ENCODE measurements at places on chromosomes 4 and X.

DNA sequence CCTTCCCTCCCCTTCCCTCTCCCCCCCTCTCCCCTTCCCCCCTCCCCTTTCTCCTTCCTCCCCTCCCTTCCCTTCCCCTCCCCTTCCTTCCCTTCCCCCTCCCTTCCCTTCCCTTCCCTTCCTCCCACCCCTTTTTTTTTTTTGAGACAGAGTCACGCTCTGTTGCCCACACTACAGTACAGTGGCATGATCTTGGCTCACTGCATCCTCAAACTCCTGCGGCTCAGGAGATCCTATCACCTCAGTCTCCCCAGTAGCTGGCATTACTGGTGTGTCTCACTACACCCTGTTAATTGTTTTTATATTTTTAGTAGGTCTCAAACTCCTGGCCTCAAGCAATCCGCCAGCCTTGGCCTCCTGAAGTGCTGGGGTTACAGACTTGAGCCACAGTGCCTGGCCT is 66.6 kb downstream of the TBC1D9 start:
- no peak for DNase-seq

GRCh38 chr4:54090804-54091623 is 8.9 kb upstream of the GSX2 start:
- no peak for DNase-seq

- DNase-seq: no peak
These were observed 234.8 kb downstream of the IL15 start for GRCh38 chr4:141871086-141871770.

DNA sequence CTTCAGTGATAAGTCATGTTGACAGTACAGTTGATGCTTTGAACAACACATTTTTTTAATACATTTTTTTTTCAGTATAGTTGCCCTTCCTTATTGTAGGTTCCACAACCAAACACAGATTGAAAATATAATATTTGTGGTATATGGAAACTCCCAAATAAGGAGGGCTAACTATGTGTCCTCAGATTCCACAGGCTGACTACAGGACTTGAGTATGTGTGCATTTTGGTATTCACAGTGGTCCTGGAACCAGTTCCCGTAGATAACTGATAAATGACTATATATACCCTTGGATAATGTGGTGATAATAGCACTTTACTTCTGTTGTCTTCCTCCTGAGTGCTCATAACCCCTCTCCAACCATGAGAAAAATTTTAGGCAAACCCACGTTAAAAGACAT is 111.6 kb upstream of the NUDT6 start:
- no peak for DNase-seq

GRCh38 chrX:95330292-95330691 is 1354.3 kb upstream of the DIAPH2 start:
- DNase-seq: no peak

- no peak for DNase-seq
These were observed 52.5 kb downstream of the POF1B start for GRCh38 chrX:85327060-85327333.

- DNase-seq: no peak
These were observed 43.0 kb upstream of the PDLIM5 start for GRCh38 chr4:94408549-94409374.

DNA sequence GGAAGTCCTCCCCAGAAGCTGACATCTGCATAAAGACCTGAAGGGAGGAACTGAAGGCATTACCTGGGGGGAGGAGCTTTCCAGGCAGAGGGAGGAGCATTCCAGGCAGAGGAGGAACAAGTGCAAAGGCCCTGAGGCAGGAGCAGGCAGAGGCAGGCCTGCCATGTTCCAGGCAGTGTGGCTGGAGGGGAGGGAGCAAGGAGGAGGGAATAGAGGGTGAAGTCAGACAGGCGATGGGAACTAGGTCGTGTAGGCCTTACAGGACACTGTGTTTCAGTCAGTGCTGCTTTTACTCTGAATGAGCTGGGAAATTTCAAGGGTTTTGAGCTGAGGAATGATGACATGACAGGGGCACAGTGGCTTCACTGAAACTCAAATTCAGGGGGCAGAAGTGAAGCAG is 292.7 kb downstream of the BCOR start:
- DNase-seq: no peak

DNA sequence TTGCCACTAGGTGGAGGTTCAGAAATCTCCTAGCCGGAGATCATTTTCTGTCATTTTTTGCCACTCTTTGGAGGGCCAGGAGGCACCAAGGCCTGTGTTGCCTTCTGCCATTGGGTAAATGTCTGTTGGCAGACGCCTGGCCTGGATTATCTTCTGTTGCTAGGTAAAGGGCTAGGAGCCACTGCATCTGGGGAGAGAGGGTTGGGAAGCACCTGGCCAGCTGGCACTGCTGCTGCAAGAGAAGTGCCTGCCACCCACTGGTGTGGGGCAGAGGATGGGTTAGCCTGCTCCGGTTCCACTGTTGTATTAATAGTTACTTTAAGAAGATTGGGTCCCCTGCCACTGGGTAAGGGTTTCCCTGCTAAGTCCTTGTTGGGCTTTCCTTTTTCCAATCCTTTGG is 58.1 kb downstream of the AWAT2 start:
- DNase-seq: no peak

GRCh38 chrX:71367396-71367795 is 1.2 kb downstream of the TAF1 start:
- DNase-seq: no peak

- DNase-seq: no peak
These were observed 354.9 kb downstream of the RPA4 start for GRCh38 chrX:97238632-97239031.

GRCh38 chrX:6644411-6644810 is 109.5 kb upstream of the VCX3A start:
- DNase-seq: no peak

DNA sequence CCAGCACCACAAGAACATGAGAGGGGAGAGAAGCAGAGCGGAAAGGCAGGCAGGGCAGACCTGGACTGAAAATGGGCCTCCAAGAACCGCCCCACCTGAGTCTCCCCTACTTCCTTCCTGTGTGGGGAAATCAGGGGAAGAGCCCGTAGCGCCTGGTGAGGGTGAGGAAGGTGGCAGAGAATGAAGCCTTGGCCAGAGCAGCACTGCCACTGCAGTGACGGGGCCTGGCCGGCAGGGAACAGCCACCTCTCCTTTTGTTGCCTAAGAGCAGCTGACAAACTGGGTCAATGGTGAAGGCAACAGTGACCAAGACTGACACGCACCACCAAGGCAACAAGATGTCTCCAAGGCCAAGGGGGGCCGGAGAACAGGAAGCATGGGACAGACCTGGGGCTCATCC is 58.4 kb upstream of the CBR4 start:
- no peak for DNase-seq

- no peak for DNase-seq
These were observed 11.4 kb downstream of the SHROOM2 start for GRCh38 chrX:9797384-9798360.

DNA sequence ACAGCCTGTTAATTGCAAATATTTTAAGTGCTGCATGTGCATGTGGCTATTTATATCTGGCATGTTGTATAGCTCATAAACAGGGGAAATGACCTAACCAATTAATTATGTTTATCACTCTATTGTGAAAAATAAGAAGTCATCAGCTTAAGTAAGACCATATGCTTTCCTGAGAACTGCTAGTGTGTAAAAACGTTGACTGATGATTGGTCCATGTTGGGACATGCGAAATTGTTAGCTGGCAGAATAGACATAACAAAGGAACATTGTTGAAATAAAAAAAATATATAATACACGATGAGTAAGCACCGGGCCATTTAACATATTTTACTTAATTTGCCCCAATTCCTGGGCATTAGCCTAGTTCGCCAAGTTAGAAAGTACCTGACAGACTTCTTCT is 207.5 kb downstream of the ANK2 start:
- DNase-seq: no peak

DNA sequence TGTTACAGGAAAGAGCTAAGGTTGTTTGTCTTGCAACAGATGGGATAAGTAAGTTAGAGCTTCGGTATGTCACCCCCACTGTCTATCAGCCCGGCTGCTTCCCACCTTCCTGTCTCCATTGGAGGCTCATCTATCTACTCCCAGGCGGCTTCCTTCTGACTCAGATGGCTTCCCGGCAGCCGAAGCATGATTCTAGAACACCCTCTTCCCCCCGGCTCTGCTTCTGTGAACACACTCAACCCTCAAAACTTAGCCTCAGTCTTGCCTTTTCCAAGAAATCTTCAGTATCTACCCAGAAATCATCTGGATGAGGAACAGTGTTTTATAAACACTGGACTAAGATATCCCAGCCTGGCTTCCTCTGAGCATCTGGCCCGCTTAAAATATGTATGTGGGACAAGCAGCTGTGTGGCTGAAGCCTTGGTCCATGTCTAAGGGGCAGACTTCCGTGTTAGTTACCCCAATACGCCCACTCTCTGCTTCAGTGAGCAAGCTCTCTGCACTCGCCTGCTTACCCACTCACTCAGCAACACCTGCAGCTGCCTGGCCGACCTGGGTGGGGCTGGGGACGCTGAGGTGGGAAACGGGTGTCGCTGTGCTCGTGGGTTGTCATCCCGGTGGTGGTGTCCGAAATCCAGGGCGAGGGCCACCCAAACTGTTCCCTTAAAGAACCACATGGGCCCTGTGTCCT is 12.0 kb upstream of the SLC2A9 start:
- DNase-seq: no peak

DNA sequence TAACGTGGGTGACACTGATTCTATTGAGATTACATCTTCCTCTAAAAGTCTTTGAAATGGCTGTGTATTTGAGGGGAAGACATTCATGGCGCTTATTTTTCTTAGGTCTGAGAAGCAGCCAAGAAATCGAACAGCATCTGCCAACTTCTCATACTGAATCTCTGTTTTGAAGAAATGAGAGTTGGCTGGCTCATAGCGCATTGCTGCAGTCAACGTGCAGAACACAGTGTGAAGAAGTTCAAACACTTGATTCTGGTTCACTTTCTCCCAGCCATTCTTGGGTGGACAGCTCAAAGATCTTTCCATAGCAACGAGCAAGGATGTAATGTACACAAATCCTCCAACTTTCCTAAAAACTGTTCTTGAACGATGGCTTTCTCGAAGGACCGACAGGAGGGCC is 156.5 kb downstream of the WDFY3 start:
- no peak for DNase-seq

- no peak for DNase-seq
These were observed 522.5 kb upstream of the AGA start for GRCh38 chr4:177964693-177965168.

- DNase-seq: no peak
These were observed 91.8 kb downstream of the CCNG2 start for GRCh38 chr4:77248805-77249204.

- no peak for DNase-seq
These were observed 64.2 kb downstream of the GEMIN8 start for GRCh38 chrX:13965531-13965930.

GRCh38 chrX:106177982-106178321 is 9.8 kb downstream of the PWWP3B start:
- DNase-seq: no peak

GRCh38 chrX:139224953-139225665 is 305.4 kb upstream of the F9 start:
- no peak for DNase-seq

DNA sequence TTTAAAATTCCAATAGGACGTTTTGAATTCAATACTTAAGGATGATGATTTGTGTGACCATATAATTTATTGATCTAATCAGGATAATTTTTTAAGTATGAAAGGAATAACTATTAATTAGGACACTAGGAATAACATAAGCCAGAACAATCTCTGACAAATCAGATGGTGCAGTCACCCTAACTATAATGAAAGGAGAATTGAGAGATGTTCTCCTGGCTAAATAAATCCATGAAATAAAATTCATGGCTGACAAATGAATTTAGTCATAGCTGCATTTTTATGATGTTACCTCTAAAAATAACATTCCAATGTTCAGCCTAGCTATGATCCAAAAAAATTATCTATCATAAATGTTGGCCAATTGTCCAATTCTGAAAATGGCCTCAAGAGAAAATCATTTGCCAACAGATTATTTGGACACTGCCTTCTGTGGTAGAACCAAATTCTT is 190.6 kb upstream of the NEIL3 start:
- no peak for DNase-seq

- no peak for DNase-seq
These were observed 23.1 kb upstream of the SLC6A14 start for GRCh38 chrX:116413273-116413672.

- peak; percentile 11 for DNase-seq
These were observed 30.9 kb downstream of the FAM9C start for GRCh38 chrX:13013363-13014110.

DNA sequence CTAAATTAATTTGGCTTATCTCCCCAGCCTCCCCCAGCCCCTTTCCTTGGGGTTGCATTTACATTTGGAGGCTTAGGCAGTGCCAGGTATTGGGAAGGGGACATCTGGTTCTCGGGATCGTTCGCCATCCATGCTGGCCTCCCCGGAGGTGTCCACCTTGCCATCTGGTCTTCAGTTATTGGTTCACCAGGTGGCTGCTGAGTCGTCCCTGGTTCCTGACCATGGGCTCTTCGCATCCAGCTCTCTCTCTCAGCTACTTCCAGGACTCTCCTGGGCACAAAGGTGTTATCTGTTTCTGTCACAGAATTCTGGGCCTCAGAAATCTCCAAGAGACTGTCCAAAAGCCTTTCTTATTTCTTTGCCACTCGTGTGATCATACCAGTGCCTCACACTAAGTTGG is 75.4 kb upstream of the SCOC start:
- no peak for DNase-seq

DNA sequence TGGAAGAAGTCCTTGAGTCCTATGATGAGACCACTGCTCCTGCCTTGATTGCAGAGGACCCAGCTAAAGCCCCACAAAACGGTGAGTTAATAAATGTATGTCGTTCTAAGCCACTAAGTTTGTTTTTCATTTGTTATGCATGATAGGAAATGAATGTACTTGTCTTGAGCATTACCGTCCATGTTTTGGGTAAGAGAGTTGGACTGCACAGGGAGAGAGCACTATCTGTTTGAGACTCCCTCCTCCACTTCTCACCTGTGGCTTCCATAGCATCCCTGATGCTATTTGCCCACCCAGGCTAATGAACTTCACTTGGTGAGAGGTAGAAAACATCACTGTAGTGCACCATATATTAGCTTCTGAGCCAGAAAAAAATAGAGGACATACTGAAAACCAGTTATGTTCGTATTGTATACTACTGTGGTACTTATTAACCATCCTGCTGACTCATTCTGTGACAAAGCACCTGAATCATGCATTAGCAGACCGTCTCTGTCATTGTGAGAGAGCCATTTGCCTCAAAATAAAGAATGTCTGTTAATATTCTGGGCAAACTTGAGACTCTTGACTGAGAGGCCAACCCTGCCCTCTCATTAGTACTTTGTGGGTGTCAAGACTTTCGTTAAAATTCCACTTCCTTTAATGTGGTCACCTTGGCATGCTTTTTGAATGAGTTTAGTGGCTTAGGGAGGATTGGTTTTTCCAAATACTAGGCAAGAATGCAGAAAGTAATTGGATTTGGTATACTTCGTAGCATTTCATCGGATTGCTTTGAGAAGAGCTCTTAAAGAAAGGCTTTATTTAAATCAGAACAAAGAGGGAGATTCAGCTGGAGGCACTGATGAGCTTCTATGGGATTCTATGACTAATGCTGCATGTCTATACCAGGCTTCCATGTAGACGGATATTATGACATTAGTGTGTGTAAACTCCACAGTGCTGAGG is 99.3 kb upstream of the GRPR start:
- no peak for DNase-seq
